Activated gamma-delta T cell treated with anti-CD3 and anti-CD28 coated beads, Interleukin-2, amount 50 U/mL, for 16 hours (primary cell): ENCODE measurements at places on chromosomes 7 and 10.

- no peak for DNase-seq
These were observed 63.0 kb upstream of the FAM3C start for GRCh38 chr7:121459148-121459547.

- no peak for DNase-seq
These were observed 75.3 kb downstream of the INPP5A start for GRCh38 chr10:132612571-132613504.

DNA sequence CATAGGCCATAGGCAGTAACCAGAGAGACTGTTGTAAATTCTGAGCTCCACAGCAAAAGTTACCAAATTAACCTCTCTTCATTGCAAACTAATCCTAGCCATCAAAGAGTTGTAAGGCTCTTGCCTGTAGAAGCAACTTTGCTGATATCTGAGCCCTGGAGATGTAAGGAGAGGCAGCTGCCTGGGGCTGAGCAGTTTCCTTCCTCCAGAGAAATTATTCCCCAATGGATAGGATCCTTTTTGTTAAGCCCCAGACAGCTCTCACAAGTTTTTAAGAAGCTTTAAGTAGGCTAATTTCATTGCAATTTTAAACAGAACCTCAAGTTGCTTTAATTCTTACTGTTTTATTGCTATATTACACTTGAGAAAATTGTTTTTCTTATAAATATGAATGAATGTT lies 211.1 kb downstream of the GALNT17 start:
- DNase-seq: no peak

DNA sequence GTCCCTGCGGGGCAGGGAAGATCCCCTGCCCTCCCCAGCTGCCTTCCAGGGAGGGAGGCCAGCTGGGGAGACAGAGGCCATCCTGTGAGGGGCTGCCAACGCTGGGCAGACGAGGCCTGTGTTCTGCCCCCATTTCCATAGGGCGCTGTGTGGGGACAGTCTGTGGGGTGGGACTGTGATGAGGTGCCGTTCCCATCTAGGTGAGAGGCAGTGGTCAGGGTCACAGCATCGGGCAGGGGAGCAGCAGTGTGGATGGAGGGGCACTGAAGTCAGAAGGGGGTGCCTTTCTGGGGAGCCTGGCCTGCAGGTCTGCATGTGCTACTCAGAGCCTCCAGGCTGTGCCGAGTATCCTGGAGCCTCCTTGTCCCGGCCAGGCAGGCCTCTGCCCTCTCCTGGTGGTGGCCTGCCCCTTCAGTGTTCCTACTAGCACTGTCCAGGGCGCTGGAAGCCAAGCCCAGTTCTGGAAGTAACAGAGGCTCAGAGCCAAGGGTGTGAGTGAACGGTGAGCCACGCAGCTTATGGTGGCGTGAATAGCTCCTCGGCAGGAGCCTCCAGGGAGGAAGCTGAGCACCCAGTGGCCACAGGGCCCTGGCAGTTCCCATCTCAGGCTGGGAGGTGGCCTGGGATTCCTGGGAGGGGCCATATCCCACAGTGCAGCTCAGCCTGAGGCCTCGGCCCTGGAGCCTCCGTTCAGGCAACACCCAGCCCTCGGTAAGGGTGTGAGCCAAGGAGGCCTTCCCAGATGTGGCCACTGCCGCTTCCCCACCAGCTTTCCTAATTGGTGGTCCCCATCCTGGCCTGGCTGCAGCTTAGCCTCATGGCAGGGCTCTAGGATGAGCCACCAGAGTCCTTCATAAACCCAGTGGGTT lies 23.3 kb upstream of the CSGALNACT2 start:
- no peak for DNase-seq

DNA sequence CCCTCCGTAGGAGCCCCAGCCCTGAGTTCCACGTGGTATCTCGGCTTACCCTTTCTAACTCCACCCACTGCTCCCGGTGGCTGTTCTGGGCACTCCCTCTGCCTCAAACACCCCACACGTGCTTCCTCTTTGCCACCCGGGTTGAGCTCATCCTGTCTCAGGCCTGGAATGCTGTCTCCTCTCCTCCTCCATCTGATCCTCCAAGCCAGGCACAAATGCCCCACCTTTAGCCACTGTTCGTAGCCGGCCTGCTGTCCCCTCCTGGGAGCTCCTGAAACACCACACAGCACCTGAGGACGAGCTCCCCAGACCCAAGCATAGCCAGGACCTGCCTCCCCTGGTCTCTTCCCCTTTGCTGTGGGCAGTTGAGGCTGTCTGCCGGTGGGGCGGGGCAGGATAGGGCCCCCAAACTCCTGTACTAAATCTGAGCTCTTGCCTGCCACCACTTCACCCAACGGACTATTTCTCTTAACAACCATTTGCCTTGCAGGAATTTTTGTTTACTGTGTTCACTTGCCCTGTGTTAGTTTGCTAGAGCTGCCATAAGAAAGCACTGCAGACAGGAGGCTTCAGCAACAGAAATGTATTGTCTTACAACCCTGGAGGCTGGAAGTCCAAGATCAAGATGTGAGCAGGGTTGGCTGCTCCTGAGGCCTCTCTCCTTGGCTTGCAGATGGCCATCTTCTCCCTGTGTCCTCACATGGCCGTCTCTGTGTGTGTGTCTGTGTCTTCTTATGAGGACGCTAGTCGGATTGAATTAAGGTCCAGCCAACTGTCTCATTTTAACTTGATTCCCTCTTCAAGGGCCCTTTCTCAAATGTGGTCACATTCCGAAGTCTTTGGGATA lies 58.3 kb upstream of the SHH start:
- no peak for DNase-seq

DNA sequence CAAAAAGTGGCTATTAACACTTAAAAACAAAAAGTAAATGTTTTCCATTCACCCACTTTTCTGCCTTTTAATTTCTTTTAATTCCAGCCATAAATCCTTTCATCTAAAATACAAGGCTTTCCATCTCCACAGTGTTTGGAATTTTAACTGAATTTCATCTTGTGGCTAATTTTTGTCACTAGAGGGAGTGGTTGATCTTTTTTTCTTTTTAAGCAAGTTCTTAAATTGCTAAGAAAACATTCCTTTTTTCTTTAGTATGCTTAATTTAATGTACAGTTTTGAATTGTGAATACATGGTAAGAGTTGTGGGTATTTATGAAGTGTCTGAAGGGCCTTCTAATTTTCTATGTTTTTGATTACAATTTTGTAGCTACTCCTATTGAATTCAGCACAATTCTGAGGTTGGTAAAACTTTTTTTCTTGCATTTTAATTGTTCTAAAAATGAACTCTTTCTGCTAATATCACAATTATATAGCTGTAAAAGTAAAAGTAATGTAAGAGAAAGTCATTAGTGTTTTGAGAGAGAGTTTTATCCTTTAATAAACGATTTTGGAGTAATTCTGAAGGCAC lies 54.9 kb upstream of the ANK3 start:
- no peak for DNase-seq

DNA sequence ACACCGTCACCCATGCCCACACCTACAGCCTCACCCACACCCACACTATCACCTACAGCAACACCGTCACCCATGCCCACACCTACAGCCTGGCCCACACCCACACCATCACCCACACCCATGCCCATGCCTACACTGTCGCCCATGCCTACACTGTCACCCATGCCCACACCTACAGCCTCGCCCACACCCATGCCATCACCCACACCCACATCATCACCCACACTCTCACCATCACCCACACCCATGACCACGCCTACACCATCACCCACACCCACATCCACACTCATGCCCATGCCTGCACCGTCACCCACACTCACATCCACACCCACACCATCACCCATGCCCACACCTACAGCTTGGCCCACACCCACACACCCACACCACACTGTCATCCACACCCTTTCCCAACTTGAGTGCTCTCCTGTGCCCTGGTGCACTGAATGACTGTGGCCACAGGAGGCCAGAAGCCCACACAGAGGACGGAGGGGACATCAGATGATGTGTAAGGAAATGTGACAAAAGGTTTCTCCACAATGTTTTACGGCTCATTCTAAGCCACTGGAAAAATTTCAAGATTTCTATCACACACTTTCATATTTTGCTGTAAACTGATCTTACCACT lies 153.3 kb downstream of the WDR37 start:
- DNase-seq: no peak

- DNase-seq: no peak
These were observed 13.3 kb upstream of the RAB18 start for GRCh38 chr10:27490807-27491206.

- no peak for DNase-seq
These were observed 74.2 kb downstream of the JAZF1 start for GRCh38 chr7:28106321-28106829.

GRCh38 chr7:148211740-148212151 lies 378.8 kb upstream of the C7orf33 start:
- no peak for DNase-seq

GRCh38 chr7:123502201-123502600 lies 32.2 kb downstream of the IQUB start:
- DNase-seq: no peak

- no peak for DNase-seq
These were observed 25.0 kb downstream of the ZPBP start for GRCh38 chr7:50068026-50068425.

DNA sequence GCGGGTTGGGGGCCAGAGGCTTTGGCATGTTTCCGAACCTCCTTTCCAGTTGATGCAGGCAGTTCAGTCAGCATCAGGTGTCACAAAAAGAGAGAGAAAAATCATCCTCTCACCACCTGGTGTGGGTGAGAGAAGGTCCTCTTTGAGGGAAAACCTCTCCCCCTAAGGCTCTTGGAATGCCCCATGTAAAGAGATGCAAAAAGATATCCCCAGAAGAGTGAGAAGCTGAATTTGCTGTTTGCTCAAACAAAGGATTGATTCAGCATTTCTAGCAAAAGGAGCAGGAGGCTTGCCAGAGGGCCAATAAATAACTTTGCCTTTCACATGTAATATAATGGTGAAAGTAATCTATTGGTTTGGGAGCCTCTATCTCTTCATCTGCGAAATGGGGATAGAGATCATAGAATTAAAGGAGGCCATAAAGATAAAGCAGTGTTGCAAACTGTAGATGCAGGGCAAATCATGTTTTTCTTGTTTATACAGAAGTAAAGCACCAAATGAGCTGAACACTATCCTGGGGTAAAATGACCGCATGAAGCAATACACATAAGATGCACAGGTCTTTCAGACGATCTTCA lies 425.9 kb downstream of the LRMDA start:
- DNase-seq: no peak

- peak; percentile 20 for DNase-seq
These were observed 321.2 kb downstream of the FRMD4A start for GRCh38 chr10:14009371-14010100.
